ENCODE measurements at places on chromosomes 4 and X. TPM values are rescaled to one million over a fixed set of nuclear protein-coding genes. Genes with fewer than 3 reads are reported as not detected.

DNA sequence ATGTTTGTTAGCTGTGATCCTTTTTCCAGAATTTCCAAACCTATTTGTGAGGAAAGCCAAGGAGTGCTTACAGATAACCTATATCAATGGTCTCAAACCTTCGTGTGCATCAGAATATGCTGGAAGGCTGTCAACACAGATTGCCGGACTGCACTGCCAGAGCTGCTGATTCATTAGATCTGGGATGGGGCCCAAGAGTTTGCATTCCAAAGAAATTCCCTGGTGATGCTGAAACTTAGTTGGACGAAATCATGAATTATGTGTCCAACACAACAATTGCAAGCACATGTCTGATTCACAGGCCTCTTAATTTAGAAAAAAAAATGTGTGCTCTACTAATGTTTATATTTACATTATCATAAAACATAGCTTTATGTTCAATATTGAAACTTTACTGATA, 544.0 kb upstream of the AMOT start:
- peak; percentile 80 for DNase-seq

DNA sequence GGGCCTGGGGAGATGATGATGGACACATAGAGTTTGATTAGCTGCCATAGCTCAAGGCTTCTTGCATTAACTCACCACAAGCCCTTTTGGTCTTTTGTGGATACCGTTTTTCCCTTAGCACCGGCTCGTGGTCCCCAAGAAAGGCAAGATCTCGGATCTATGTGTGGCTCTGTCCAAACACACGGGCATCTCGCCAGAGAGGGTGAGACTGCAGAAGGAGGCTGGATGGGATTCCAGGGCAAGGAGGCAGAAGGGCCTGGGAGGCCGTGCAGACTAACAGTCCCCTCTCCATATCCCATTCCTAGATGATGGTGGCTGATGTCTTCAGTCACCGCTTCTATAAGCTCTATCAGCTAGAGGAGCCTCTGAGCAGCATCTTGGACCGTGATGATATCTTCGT, 9.5 kb downstream of the USP11 start:
- no peak for DNase-seq

DNA sequence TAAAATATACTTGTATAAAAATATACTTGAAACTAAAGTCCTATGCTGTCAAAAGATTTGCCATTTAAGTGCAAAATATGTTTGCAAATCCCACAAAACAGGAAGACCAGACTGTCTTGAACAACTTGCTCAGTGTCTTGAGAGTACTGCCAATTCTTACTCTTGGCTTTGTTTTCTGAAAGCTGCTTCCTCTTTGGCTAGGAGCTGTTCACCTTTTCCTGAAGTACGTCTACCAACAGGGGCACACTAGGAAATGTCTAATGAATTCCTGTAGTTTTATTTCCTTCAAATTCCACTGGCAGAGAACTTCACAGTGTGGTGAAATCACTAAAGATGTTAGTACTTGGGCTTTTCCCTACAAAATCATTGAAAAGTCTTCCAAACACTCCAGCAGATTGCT, 46.4 kb upstream of the ABCG2 start:
- DNase-seq, result no peak

DNA sequence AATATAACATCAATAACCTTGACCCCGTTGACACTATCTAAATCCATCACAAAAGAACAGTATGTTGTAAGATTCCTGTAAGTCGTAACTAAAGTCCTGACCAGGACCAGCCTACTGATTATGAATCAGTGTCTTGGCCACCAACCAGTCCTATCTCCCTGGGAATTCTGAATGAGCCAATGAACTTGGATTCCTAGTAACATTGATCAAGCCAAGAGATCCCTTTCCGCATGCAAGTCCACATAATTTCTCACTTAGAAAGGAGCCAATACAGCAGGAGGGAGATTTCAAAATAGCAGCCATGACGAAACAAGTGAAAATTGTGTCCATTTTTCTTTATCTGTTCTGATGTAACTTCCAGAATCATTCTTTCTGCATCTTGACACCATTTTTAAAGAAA, 9.5 kb downstream of the XPNPEP2 start:
- DNase-seq, result peak; percentile 51

Gene GAGE12J
- polyA plus RNA-seq, result not detected

Gene GAK
- polyA plus RNA-seq, result 28.1 TPM

Gene ARR3
- polyA plus RNA-seq, result 0.43 TPM
